ENCODE measurements at places on chromosomes 7 and 10.

GRCh38 chr10:28155726-28156125 lies 147.1 kb downstream of the MPP7 start:
- no peak for DNase-seq

DNA sequence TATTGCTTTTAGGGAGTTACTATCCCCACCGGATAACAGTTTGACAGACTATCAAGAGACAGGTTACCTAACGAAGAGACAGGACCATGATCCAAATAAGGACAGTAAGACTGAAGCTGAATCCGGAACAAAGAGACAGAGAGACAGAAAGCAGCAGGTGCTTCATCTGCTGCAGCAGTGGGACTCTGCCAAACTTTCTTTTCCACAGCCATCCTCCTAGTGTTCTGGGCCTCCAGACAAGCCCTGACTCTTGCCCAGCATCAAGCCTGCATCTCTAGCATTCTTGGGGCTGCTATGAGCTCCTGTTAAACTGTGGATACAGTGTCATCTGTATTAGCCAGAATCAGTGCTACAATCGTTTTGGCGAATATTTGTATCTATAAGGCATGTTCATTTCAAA lies 761.7 kb downstream of the GRID1 start:
- DNase-seq: no peak

DNA sequence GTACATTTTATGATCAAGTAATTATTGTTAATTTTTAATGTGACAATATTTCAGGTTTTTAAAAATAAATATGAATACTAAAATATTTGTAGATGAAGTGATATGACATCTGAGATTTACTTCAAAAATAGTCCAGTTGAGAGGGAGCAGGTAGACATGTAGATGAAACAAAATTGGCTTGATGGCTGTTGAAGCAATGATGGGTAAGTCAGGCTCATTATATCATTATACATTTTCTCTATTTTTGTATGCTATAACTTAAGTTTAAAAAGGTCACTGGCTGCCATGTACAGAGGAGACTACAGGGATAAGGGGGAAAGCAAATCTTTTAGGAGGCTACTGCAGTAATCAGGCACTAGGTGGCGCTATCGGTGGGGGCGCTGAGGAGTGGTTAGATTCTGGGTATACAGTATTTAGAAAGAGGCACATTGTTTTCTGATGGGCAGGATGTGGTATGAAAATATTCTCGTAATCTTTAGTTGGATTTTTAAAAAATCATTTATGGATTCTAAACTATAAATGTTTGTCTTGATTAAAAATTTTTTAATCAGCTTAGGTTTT lies 189.8 kb upstream of the IMMP2L start:
- DNase-seq: peak; percentile 34

DNA sequence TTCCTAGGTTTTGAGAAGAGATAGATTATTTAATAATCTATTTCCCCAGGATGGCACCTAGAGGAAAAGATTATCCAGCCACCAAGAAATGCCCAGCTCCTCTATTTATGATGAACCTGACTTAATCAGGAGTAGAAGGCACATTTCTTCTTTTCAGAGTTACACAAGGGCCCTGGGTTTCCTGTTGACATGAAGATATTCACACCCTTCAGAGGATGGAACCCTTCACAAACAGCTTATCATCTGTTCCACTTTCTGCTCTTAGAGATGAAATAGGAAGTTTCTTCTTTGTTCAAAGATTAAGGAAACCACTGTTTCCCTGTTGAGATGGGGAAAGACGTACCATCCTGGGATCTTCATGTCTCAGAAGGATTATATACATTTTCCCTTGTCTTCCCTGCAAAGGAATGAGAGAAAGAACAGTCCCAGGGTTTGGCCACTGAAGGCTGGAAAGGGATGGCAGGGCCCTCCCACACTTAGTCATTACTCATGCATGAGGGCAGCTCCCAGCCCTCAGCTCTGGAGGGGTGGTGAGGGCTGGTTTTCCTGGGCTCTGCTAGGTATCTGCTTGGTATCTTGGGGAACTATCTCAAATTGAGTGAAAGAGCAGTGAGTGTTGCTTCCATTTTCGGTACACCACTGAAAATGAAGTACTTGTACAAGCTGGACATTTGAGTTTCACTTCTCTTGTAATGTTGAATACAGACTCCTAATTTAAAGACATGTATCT lies 64.0 kb downstream of the MTPAP start:
- no peak for DNase-seq

GRCh38 chr10:55398497-55398882 lies 597.5 kb upstream of the PCDH15 start:
- no peak for DNase-seq

DNA sequence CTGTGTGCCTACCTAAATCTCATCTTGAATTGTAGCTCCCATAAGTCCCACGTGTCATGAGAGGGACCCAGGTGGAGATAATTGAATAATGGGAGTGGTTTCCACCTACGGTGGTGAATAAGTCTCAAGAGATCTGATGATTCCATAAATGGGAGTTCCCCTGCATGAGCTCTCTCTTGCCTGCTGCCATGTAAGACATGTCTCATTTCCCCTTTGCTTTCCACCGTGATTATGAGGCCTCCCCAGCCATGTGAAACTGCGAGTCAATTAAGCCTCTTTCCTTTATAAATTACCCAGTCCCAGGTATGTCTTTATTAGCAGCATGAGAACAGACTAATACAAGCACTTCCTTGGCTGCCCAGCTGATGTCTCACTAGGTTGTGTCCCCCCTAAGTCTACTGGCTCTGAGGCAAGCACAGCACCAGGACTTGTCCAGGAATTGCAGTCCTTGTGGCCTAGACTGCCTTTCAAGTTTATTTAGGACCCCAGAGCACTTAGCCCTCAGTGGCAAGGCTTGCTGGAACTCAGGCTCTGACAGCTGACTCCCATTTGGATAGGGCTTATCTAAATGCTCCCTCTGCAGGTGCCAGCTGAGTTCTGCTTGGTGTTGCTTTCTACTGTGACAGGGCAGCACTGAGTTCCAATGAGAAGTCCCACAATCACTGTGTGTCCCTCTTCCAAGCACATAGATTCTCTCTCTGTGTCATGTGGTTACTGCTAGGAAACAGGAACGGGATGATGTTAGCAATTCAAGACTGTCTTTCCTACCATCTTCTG lies 59.0 kb upstream of the TAS2R16 start:
- DNase-seq: no peak

DNA sequence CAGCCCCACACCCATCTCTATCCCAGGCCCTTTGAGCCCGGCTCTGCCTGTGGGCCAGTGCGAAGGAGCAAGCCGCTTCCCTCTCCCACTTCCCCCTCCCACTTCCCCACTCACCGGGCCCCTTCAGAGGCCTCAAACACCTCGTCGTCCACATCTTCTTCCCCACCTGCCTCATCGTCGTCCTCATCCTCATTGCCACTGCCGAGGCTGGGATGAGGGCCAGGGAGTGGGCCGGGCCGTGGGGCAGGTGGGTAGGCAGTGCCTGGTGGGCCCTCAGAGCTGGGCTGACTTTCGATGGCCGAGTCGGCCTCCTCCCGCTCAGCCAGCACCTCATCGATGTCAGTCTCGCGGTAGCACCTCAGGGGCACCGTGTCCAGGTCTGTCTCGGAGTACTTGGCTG lies 3.8 kb downstream of the PSD start:
- DNase-seq: no peak

- no peak for DNase-seq
Observed at GRCh38 chr7:27129729-27130539, 623 bp downstream of the HOXA4 start.

GRCh38 chr10:13113544-13113943 lies 13.6 kb downstream of the OPTN start:
- DNase-seq: no peak

DNA sequence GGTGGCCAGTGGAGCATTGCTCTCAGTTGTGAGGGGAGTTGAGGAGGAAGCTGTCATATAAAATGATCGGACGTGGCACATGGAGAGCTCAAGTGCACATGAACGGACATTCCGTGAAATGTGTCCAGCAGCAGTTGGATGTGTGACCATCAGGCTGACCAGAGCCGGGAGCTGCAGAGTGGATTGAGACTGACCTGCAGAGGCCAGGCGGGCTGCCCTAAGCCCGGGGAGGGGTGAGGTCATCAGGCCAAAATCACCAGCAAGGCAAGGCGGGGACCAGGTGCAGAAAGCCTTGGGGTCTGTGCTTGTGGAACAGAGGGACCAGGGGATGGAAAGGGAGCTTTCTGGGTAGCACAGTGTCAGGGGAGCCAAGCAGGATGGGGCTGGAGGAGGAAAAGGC lies 279.5 kb downstream of the CELF2 start:
- DNase-seq: no peak
